A549 (cell line): ENCODE measurements at places on chromosomes 12 and 14. TPM values are rescaled to one million over a fixed set of nuclear protein-coding genes. Genes with fewer than 3 reads are reported as not detected.

Gene LRRIQ1
- polyA plus RNA-seq, result 0.84 to 1.5 TPM (median 1.4 TPM) in 3 replicates

Gene SERPINA12
- polyA plus RNA-seq, result not detected in 3 replicates

Gene GMFB
- polyA plus RNA-seq, result 56.8 to 66.7 TPM (median 62.3 TPM) in 3 replicates

Gene ABCD2
- polyA plus RNA-seq, result 0.01 TPM in 1 of 3 replicates, not detected in the others

Gene CCDC197
- not detected in 3 replicates for polyA plus RNA-seq

Gene MSI1
- 1.0 to 1.9 TPM (median 1.4 TPM) in 3 replicates for polyA plus RNA-seq

Gene ATP6V1D
- polyA plus RNA-seq, result 95.0 to 104 TPM (median 101 TPM) in 3 replicates

Gene DNAL1
- polyA plus RNA-seq, result 7.8 to 8.3 TPM (median 8.3 TPM) in 3 replicates

Gene KLRC2
- polyA plus RNA-seq, result 0.25 to 0.42 TPM in 2 of 3 replicates, not detected in the other

Gene TRIM9
- polyA plus RNA-seq, result 4.8 to 5.7 TPM (median 5.4 TPM) in 3 replicates

Gene MARK3
- polyA plus RNA-seq, result 59.7 to 66.2 TPM (median 60.4 TPM) in 3 replicates

Gene TRHDE
- 0.10 to 0.32 TPM (median 0.13 TPM) in 3 replicates for polyA plus RNA-seq

Gene CCDC175
- not detected in 3 replicates for polyA plus RNA-seq

Gene MAP1LC3B2
- polyA plus RNA-seq, result 1.4 to 2.9 TPM (median 2.1 TPM) in 3 replicates
